ENCODE measurements at places on chromosomes 5 and 9.

- DNase-seq = no peak
These were observed at the start of gene CNTFR for GRCh38 chr9:34589636-34590380. Gene CNTFR, minus strand, starts transcription at chr9:34589724. Its CDS starts 20,743 bp downstream, at chr9:34568981.

DNA sequence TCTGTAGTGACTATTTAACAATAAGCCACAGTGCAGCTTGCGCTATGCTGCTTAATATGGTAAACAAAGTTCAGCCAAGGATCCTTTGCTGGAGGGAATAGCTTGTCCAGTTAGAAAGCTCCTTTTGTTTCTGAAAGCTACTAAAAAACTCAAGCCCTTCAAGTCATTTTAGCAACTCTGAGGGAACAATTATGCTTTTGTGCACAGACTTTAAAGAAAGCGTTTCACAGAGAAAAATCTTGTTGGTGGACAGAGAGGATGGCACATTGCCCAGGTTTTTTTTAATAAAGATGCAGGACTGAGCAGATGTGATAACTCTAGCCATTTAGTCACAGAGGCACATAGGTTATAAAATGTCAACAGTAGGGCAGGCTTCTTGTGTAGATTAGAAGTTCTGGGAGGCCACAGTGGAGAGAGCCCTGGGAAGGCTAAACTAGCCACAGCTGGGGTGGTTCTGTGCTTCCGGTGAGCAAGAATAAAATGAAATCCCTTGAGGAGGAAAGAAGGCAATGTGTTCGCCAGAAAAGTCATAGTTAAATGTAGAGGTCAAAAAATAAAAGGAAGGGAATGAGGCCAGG lies 63.4 kb downstream of the ALDH7A1 start:
- DNase-seq = peak; percentile 9

DNA sequence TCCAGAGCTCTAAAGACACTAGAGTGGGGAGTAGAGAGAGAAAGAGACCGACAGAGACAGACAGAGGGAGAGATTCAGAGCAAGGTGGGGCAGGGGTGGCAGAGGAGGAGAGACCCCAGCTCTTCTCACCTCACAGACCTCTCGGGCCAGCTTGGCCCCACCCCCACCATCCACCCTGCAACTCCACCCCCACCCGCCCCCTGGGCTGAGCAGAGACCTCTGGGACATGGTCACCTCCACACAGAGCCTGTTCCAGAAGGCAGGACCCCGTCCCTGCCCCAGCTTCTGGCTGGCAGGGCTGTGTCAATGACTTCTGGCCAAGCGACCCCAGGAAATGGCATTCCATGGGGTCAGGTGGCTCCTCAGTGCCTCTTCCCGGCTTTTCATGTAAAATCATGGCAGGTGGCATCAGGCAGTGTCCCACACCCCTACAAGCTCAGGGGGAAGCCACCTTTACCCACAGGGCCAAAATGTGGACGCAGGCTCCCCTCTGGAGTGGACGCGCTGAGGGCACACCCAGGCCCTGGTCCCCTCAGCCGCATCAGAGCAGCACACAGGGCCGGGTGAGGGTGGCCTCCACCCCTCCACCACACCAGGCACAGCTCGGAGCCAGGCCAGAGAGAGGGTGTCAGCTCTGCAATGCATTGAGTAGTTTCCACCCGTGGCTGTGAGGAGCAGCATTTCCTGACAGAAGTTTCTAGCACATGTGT lies 131.2 kb upstream of the LPCAT1 start:
- no peak for DNase-seq

DNA sequence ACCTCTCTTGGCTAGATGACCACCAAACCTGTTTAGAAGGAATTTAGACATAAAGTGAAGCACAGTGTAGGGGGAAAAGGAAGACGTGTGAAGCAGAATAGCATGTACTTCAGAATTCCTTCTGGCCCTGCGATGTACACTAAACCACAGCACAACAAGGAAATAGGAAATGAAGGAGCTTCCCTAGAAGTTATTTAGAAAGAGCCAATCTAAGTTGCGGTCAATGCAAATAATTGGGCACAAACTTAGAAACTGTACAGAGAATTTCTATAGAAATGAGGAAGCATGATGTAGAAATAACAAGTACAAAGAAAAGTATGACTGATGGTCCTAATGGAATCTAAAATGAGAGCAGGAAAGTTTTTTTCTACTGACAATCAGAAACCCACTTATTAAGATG lies 41.5 kb downstream of the ANKRD55 start:
- DNase-seq = no peak

DNA sequence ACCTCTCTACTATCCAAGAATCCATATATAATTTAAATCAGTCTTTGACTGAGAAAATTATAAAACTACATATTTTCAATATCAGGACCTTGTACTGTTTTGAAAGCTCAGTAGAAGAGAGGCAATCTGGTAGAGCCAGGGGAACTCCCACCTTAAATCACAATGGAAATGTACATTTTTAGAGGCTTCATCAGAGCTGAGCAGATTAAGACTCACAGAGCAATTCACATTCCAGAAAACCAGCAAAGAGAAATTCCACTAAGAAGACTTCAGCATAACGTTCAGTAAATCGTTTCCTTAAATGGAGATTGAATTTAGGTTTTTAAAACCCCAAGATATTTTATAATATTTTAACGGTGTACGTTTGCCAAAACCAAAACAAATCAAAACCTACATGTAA lies 227.8 kb upstream of the TRPM3 start:
- no peak for DNase-seq

DNA sequence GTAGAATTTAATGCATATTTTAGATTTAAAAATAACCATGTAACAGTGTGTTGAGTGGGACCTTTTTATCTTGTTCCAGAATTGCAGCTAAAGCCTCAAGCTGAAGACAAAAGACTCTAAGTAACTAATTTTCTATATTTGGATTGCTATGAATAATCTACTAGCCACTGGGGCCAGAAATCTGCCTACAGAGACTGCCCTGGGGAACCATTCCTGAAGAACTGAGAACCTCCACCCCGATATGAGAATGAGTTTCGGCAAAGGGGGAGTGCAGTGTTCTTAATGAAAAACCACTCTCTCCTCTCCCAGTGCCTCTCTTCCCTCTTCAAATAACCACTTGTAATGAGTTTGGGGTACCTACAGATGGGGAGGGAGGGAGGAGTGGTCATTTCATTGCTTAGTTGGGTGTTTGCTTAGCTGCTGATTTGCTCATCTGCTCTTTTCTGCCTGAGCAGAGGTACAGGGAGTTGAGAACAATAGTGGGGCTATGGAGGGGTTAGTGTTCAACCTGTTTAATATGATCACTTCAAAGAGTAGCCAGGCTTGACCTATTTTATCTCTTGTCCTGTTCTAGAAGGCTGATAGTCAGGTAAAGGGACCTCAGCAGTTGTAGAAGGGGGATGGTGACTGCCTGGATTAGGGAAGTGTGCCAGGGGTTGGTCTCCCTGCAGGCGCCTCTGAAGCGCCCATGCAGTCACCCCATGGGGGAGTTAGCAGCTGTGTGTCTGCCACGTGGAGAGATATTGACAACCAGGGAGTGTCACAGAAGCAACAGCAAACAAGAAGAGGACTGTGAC lies 47.7 kb downstream of the ATG10 start:
- peak; percentile 26 for DNase-seq

DNA sequence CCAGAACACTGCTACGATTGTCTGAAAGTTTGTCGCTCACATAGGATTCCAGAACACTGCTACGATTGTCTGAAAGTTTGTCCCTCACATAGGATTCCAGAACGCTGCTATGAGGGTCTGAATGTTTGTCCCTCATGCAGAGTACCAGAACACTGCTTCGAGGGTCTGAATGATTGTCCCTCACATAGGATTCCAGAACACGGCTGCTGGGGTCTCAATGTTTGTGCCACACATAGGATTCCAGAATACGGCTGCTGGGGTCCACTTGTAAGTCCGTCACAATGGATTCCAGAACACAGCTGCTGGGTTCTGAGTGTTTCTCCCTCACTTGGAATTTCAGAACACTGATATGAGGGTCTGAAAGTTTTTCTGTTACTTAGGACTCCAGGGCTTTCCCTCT lies 203.3 kb downstream of the FOXD4L6 start:
- DNase-seq = no peak
